ENCODE measurements at places on chromosomes 3 and 15.

DNA sequence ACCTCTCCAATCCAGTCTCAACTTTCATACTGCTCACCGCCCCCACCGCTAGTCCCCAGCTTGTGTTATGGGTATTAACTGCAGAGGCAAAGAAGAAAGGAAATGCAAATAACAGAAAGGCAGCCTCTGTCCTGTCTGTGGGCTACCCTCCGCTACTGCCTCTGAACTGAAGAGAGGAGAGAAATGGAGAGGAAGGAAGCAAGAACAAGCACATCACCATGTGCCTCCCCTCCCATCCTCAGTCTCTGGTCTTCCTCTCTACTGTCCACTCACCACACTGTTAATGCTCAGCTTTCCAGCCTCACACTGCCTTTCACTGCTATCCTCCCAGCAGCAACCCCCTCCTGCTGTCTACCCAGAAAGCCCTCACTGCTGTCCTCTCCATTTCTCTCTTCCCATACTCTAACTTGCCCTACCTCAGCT, 139.0 kb upstream of the SLC2A2 start:
- DNase-seq = no peak

DNA sequence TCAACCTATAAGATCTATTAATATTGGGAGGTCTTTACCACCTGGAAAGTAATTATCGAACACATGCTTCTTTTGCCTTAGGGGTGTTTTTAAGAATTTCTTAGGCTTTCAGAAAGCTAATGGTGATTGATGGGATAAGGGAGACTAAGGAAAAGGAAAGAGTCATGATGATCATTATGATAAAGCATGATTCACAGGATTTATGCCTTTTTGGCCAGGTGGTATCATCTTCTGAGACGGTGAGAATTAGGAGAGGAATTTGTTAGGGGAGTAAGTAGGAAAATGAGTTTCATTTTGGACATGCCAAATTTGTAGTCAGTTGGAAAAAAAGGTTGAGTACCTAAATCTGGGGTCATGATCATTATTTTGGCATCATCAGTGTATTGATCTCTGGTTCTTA, 8.9 kb downstream of the ARMC8 start:
- no peak for DNase-seq

DNA sequence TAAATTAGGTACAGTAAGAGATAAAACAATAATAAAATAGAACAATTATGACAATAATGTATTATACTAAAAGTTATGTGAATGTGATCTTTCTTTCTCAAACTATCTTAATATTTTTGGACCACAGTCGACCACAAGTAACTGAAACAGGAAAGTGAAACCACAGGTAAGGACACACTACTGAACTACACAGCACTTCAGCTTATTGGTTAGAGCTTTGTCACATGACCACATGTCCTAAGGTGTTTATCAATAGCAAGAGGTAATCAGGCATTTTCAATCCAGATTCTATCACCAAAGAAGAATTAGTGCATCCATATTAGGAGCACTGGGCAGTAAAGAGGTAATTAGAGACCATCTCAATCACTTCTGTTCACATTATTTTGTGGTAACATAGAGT, 392.8 kb downstream of the RSL24D1 start:
- DNase-seq = no peak

DNA sequence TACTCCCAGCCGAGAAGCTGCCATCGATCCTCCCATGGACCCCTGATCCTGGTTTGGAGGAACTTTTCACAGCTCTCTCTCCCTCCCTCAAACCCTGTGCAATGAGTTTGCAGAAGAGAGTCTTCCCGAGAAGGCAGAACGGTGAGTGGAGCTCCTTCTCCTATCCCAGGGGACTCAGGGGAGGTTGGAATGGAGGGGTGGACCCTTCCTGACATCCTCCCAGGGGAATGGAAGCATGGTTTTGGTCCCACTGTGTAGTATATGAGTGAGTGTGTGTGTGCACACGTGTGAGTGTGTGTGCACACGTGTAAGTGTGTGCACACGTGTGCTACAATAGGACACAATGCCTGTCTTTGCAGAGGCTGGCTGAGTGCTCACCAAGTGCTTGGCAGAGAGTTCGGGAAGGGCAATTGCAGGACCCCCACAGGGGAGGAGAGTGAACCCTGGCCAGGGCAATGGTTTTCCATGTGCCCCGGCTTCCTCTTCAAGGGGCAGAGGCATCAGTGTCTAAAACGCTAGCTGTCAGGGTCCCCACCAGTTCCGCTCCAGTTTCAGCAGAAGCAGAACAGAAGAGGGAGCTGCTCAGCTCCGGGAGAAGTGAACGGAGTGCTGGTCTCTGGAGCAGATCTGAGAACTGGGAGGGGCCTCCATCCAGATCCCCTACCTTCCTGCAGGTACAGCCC, 13.8 kb upstream of the IL16 start:
- DNase-seq = no peak

DNA sequence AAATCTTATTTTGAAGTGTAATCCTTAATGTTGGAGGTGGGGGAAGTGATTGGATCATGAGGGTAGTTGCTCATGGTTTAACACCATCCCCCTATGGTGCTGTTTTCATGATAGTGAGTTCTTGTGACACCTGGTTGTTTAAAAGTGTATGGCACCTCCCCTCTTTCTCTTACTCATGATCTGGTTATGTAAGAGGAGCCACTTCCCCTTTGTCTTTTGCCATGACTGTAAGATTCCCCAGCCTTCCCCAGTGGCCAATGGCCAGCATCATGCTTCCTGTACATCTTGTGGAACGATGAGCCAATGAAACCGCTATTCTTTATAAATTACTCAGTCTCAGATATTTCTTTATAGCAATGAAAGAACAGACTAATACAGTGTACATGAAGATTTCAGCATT, 39.8 kb upstream of the GMNC start:
- no peak for DNase-seq

DNA sequence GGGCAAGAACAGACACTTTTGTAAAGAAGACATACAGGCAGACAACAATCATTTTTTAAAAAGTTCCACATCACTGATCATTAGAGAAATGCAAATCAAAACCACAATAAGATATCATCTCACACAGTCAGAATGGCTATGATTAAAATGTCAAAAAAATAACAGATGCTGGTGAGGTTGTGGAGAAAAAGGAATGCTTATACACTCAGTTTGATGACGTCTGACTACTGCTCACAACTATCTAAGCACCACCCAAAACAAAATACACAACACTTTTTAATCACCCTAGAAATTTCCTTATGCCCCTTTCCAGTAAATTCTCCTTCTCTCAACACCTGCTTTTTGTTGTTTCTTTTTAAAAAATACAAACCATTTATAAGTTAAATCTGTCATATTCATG, 228.8 kb downstream of the ISL2 start:
- no peak for DNase-seq

GRCh38 chr3:52866427-52866826, 30.9 kb downstream of the STIMATE start:
- DNase-seq = no peak

GRCh38 chr3:184626923-184627322, 65.3 kb downstream of the EPHB3 start:
- no peak for DNase-seq

- DNase-seq = no peak
Measured at GRCh38 chr15:67401336-67401735, 119.6 kb upstream of the C15orf61 start.
